ENCODE measurements at places on chromosomes 1 and 21.

GRCh38 chr1:64941461-64942117 lies 24.8 kb downstream of the JAK1 start:
- DNase-seq, result no peak

DNA sequence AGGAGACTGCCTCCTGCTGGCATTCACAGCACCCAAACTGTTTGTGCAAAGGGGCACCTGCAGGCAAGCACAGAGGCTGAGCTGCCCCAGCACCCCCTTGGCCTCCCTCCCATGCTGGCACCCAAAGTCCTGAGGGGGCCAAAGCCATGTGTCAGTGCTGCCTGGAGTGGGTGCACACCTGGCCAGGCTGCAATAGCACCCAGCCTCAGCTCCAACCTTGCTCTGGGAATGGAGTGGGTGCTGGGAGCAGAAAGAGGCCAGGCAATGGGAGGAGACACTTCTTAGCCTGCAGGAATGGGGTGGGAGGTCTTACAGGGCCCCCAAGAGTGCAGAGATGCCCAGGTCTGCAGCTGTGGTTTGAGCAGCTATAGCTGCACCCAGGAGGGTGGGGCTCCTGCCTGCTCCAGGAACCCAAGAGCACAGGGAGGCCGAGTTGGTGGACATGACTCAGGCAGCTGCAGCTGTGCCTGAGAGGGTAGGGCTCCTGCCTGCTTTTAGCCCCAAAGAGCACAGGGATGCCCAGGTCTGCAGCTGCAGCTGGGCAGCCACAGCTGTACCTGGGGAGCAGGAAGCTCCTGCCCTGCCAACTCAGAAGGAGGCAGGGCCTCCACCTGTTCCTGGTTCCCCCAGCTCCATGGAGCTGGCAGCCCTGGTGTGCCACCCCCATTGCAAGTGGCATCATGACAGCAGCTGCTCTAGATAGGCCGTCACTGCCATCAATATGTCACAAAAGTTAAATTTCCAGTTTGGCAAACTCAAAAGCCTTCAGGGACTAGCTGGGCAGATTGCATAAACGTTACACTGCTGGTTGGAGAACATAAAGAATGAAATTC lies 5.3 kb upstream of the CHD1L start:
- no peak for DNase-seq

GRCh38 chr1:89589515-89589914 lies 43.4 kb upstream of the LRRC8C start:
- DNase-seq, result no peak

DNA sequence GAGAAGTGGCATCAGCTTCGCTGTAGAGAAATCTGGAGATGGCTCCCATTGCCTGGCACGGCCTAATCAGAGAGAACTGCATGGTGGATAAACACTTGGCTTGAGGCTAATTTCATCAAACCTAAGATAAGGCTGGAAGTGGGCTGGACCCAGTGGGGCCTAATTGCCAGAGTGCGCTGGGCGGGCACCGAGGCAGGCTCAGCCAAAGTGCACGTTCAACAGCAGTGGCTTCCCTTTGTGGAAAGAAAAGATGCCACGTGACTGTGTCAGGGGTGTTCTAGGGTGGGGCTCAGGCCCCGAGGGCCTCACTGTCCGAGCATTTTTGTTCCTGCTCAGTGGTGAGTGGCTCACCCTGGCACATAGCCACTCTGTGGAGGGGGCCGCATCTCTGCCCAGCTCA lies 5.8 kb downstream of the PLCH2 start:
- DNase-seq, result no peak

DNA sequence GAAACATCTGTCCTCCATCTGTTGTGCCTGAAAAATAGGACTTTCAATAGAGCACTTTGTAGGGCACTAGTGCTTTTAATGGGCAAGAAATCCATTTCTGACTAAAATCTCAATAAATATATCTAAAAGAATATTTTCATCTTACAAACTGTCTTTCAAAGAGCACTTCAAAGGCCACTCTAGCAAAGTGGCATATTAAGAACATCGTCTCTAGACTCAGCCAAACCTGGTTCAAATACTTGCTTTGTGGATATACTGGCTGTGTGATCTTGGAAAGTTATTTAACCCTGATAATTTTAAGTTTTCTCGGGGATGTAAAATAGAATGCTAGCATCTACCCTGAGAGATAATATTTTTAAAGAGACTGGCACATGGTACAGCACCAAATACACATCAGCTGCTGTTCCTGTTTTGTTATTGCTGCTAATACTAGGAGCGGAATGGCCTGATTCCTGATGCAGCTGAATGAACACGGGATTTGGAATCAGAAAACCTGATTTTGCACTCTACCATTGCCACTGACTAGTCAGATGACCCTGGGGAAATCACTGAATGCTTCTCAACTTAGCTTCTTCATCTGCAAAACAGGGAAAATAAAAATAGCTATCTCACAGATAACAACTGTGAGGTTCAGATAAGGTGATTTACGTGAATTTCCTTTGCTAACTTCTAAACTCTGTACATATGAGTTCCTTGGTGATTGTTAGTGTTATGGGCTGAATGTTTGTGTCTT lies 25.2 kb upstream of the LRRC8C start:
- no peak for DNase-seq

GRCh38 chr1:223853275-223853674 lies 7.5 kb upstream of the TP53BP2 start:
- no peak for DNase-seq

DNA sequence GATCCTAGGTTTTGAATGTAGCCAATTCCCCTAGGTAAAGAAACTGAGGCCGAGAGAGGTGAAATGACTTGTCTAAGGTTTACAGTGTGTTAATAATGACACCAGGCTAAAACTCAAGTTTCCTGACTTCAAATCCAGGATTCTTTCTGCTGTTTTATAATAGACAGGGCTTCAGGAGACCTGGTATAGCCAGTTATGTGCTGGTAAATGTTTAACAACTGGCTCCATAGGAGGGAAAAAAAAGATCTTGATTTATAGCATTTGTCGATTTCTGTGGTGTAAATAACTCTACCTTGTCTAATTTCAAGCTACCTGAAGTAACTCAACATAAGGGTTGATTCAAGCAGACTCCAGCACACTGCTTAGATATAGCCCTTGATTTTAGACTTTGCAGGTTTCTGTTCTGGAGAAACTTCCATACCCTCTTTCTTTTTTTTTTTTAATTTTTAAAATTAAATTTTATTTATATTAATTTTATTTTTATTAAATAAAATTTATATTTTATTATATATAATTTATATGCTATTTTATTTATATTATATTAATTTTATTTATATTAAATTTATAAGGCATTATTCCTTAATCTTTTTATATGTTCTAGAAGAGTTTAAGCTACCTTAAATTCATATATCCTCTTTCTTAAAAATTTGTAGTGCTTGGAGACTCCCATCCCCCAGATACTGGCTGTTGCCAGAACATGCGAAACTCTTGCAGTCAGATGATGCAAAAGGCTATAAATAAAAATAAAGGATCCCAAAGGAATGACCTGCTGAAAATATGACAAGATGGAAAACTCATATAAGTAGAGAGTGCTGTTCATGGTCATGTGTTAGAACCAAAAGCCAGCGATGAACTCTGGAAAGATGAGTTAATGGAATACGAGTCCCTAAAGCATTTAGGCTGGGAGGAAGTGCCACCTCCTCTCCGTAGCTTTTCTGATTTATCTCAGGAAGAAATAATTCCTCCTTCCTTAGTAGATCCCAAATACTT lies 35.4 kb upstream of the SRSF10 start:
- no peak for DNase-seq

DNA sequence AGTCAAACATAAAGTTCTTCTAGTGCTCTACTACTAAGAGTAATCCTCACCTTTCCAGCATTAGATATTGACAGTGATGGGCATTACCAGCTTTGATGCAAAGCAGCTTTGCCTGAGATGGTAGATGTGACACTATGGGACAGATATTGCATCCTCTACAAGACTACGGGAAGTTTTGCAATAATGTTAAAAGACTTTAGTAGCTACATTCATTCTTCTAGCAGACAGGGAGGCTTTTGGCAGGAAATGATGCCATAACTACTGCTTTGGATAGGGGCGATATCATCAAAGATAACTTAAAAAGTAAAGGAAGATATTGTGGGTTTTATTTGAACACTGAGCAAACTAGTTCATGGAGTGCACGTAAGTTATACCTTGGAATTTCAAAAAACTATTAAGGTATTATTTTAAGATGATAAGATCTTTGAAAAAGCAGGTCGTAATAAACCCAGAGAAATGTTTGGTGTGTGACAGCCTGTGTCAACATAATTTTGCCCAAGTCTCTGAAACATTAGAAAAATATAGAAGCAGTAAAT lies 368.3 kb upstream of the TMPRSS15 start:
- DNase-seq, result no peak

GRCh38 chr1:18965206-18966173 lies 9.0 kb upstream of the IFFO2 start:
- no peak for DNase-seq

DNA sequence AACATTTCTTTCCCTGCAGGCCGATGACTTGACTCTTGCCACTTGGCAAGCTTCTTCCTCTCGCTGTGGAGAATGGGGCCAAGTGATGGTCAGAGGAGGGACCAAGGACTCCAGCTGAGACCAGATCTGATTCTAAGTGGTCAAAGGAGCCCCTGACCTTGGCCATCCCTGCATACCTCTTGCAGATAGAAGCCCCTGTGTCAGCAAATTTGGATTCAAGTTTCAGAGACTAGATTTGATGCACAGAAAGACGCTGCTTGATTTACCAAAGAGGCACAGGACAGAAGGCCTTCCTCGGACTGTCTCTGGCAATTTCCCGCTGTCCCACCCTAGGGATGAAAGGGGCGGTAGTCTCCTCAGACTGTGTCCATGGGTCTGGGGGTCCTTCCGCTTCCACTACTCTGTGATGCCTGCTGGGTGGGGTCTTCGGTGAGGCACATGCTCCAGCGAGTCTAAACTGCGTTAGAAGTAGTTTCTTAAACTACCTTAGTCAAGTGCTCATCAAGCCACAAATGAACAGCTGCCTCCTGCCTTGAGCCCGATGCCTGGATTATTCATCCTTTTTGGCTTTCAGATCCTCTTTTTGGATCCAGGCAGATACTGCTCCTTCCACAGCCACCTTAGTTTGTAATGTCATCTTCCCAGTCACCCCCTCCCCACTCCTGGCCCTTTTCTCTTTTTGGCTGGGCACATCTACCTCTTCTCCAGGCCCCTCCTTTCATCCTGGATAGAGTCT lies 31.8 kb upstream of the RBM15 start:
- DNase-seq, result no peak
